ENCODE measurements at places on chromosomes 3 and 15. TPM values are rescaled to one million over a fixed set of nuclear protein-coding genes. Genes with fewer than 3 reads are reported as not detected.

NANOGP8 gene
- not detected for total RNA-seq

TLR9 gene
- 10.4 TPM for total RNA-seq

RPSA gene
- total RNA-seq, result 2,952 TPM

RUBCN gene
- total RNA-seq, result 196 TPM

SPRED1 gene
- total RNA-seq, result 1.3 TPM

ZKSCAN7 gene
- 9.2 TPM for total RNA-seq

LYZL4 gene
- total RNA-seq, result not detected

GOLGA8H gene
- not detected for total RNA-seq

CFAP100 gene
- not detected for total RNA-seq

CISH gene
- total RNA-seq, result 2.9 TPM

PLD1 gene
- total RNA-seq, result not detected

FBXW12 gene
- not detected for total RNA-seq

PCCB gene
- total RNA-seq, result 31.2 TPM

PAQR5 gene
- not detected for total RNA-seq

FHIT gene
- 3.8 TPM for total RNA-seq

NRG4 gene
- total RNA-seq, result 0.93 TPM

SAXO2 gene
- 15.2 TPM for total RNA-seq

FEZF2 gene
- total RNA-seq, result not detected

IRAK2 gene
- 8.6 TPM for total RNA-seq

C3orf20 gene
- total RNA-seq, result 0.16 TPM

NUDT16 gene
- total RNA-seq, result 15.8 TPM

DGKG gene
- 3.9 TPM for total RNA-seq

MAP1A gene
- total RNA-seq, result 0.12 TPM

CGGBP1 gene
- total RNA-seq, result 90.8 TPM

TASOR gene
- total RNA-seq, result 79.7 TPM

NR1I2 gene
- 1.1 TPM for total RNA-seq

MUC13 gene
- not detected for total RNA-seq

AMOTL2 gene
- total RNA-seq, result not detected

ACTC1 gene
- total RNA-seq, result not detected

TRIM42 gene
- not detected for total RNA-seq

CTXN2 gene
- total RNA-seq, result not detected

LIPC gene
- not detected for total RNA-seq

PP2D1 gene
- total RNA-seq, result not detected

SCG3 gene
- total RNA-seq, result not detected

C3orf85 gene
- not detected for total RNA-seq

RTP3 gene
- total RNA-seq, result not detected

GOLGA8M gene
- total RNA-seq, result 0.78 TPM

REC114 gene
- total RNA-seq, result not detected

CCDC13 gene
- total RNA-seq, result 1.7 TPM

CHDH gene
- total RNA-seq, result 3.4 TPM
